ENCODE measurements at places on chromosomes 12 and 14. TPM values are rescaled to one million over a fixed set of nuclear protein-coding genes. Genes with fewer than 3 reads are reported as not detected.

The MTHFD1 gene
- 30.5 TPM for total RNA-seq

The LRTM2 gene
- total RNA-seq = not detected

The TSPAN11 gene
- total RNA-seq = 12.1 TPM

DNA sequence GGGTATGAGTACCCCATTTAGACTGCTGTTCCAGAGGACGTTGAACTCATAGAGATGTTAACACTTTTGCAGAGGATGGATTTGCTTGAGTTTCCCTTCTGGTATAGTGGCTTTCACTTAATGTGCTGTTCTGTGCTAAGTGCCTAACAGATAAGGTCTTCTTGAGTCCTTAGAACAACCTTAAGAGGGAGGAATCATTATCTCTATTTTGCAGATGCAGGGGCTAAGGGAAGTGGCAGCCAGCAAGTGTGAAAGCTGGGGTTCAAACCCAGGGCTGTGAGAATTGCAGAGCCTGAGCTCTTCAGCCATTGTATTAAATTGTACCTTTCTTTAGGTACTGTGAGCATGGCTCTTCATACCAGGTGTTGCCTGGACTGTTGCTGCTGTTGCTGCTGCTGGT is 122.1 kb upstream of the NRXN3 start:
- no peak overlapping the region for H3K4me3 ChIP-seq
- no peak for DNase-seq
- no peaks in the 10 kb centered on the region for H3K27me3 ChIP-seq

DNA sequence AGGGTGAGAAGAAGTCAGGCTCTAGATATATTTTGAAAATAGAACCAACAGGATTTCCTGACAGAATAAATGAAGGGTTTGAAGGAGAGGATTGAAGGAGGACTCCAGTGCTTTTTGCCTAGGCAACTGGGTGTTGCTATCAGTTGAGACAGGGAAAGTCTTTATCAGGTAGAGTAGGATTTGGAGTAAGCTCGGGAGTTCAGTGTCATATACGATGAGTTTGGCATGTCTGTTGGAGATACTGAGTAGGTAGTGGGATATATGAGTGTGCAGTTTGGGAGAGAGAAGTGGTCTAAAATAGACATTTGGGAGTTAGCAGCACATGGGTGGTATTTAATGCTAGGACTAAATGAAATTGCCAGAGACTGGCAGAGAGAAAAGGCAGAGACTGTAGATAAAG is 141.2 kb downstream of the SAMD4A start:
- peaks cover 5% of the 10 kb centered on the region for H3K4me1 ChIP-seq
- H3K27ac ChIP-seq = no peak overlapping the region
- DNase-seq = no peak
- H3K27me3 ChIP-seq = no peaks in the 10 kb centered on the region
- H3K36me3 ChIP-seq = no peaks in the 10 kb centered on the region
